ENCODE measurements at places on chromosomes 1 and 21.

DNA sequence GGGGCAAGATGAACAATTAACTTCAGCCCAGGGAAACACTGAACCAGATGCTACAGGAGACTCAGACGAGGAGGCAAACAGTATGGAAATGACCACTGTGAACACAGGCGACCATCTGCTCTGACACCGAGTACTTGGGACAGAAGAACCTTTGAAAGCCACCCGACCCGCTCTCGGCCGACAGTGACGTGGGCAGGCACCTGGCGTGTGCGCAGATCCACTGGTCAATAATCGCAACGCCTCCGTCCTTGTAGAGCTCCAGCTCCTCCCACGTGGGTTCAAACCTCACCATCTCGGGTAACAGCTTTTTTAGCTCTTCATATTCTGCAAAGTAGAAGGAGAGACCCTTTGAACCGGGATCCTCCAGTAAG lies 20.3 kb downstream of the POFUT2 start:
- no peak for DNase-seq

GRCh38 chr1:63703701-63704107 lies 70.1 kb upstream of the ROR1 start:
- no peak for DNase-seq

- no peak for DNase-seq
These were observed 21.8 kb downstream of the KIF1B start for GRCh38 chr1:10232163-10232562.

DNA sequence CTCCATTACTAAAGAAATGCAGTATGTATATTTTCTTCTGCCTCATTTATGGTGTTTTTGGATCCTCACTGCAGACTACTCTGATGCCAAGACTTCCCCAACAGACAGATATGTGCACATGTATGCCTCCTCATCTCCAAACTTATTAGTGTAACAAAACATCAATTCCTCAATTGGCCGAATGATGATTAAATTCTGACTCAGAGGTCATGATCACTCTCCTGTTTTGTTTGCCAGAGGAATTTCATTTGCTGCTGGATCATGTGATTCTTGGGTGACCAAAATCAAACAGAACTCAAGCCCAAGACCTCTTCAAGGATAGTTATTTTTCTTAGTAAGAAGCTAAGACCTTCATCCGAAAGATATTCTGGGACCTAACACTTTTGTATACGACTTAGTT lies 227.6 kb downstream of the LMO4 start:
- DNase-seq, result no peak

DNA sequence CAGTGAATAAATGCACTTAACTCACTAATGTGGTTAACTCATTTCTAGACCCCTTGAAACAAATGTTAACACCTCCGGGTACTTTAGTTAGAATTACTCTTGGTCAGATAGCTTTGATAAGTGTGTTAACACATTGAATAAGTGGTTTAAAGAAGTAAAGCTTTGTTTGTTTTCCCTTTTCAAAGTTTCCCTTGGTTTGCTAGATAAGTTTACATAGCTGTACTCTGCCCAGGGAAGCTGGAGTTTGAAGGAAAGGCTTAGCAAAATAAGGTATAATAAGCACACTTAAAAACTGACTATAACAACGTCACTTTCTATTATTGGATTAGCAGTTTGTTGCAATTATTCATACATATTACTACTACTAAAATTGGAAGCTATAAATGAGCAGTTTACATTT lies 1233.9 kb upstream of the ADGRL2 start:
- DNase-seq, result no peak

GRCh38 chr1:187413405-187414169 lies 584.8 kb downstream of the PLA2G4A start:
- no peak for DNase-seq

- peak; percentile 94 for DNase-seq
These were observed 20.7 kb upstream of the MAPKAPK2 start for GRCh38 chr1:206663832-206664652.

DNA sequence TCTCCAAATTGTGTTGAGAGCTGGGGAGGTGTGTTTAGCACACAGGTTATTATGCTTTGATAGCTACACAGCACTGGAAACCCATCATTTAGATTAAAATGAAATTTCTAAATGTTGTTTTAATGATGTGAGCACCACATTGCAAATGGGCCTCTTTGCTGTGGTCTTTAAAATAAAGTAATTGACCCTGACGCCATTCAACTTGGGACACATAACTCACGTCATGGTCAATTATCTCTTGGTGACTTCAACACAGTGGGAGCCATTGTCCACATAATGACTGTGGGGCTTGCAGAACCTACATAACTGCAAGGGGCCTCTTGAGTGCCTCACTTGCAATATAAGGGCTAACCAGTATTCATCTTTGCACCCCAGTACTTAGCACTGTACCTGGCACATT lies 280.4 kb downstream of the HLX start:
- no peak for DNase-seq

DNA sequence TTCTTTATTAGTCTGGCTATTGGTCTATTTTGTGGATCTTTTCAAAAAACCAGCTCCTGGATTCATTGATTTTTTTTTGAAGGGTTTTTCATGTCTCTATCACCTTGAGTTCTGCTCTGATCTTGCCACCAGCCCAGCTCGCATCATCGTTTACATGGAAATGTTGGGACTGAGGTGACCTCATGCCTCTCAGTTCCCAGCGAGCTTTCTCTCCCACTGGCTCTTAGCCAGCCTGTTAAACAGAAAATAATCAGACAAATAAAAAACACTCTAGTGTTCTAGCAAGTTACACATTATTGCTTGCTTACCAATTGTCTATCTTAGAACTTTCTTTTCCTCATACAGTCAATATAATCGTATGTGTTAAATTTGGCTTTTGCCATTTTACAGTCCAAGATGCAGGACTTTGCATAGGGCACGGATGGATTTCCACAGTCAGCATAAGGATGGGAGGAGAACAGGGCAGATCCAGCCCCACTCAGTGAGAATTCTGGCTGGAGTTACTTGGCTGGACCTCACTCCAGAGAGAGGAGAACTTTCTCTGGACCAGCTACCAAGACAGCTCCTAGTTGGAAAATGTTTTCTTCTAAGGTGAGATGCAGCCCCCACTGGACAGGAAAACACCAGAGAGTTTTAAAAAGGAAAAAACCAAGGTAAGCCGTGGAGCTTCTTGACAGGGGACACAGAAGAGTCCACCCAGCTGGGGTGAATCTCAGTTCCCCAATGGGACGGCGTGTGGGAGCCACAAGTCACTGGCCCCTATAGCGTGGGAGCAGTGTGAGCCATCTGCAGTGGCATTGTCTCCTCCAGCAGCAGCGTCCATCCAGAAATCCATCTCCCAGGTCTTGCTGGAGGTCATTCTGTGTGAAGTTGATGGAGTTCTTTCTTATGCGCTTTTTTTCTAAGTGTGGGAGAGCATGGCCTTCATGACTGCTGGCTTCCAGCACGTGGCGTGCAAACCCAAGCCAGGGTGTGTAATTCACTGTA lies 17.6 kb downstream of the PGBD2 start:
- DNase-seq, result no peak

DNA sequence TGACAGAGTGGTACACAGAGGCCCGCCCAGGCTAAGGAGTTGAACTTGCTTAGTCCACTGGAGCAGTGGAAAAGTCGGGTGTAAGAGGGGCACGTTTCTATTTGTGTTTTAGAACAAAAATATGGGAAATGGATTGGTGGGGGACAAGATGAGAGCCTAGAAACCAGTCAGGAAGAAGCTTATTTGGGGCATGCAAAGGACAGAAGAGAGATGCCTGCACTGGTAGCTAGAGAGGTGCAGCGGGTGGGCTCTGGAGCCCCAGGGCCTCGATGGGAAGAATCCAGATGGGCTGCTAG lies 1.2 kb upstream of the LIN9 start:
- DNase-seq, result no peak

DNA sequence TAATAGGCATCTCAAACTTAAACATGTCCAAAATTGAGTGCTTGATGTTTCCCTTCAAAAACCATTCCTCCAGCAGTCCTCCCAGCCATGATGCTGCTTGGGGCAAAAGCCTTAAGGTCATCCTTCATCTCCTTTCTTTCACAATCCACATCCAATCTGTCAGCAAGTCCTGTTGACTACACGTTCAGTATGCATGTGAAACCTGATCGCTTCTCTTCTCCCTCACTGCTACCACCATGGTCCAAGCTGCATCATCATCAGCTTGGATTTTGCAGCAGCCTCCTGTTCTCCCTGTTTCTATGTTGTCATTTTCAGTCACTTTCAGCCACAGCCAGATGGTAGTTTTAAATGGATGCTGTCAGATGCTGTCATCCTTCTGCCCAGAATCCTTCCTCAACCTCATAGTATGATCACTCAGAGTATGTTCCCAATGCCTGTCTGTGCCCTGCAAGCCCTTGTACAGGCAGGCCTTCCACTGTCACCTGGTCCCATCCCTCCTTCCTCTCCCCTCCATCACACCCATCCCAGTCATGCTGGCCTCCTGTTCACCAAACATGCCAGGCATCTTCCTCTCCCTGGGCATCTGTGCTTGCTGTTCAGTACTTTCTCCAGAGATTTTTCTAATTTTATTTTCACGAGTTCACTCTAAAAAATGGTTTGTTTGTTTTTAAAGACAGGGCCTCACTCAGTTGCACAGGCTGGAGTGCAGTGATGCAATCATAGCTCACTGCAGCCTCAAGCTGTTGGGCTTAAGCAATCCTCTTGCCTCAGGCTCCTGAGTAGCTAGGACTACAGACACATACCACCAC lies 66.0 kb downstream of the SYDE2 start:
- DNase-seq, result no peak

DNA sequence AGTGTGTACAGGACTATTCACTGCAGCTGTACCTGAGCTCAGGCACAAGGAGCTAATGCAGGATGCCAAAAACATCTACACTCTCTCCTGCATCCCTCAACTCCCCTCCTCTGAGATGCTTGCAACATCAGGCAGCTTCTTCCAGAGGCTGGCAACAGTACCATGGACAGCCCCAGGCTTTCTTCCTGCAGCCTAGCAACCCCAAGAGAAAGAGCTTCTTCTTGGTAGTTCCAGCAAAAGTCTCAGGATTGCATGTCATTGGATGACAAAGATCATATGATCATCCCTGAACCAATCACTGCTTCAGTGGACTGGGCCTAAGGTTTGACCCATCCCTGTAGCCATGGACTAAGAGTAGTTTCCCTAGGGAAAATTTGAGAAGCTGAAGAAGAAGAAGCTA lies 46.7 kb downstream of the CAMK2N1 start:
- no peak for DNase-seq

GRCh38 chr1:44290250-44291094 lies 64.6 kb downstream of the ERI3 start:
- no peak for DNase-seq

- DNase-seq, result no peak
These were observed 13.6 kb upstream of the LAMTOR5 start for GRCh38 chr1:110420874-110421793.

- no peak for DNase-seq
These were observed 21.5 kb downstream of the NPHP4 start for GRCh38 chr1:5970610-5971273.

DNA sequence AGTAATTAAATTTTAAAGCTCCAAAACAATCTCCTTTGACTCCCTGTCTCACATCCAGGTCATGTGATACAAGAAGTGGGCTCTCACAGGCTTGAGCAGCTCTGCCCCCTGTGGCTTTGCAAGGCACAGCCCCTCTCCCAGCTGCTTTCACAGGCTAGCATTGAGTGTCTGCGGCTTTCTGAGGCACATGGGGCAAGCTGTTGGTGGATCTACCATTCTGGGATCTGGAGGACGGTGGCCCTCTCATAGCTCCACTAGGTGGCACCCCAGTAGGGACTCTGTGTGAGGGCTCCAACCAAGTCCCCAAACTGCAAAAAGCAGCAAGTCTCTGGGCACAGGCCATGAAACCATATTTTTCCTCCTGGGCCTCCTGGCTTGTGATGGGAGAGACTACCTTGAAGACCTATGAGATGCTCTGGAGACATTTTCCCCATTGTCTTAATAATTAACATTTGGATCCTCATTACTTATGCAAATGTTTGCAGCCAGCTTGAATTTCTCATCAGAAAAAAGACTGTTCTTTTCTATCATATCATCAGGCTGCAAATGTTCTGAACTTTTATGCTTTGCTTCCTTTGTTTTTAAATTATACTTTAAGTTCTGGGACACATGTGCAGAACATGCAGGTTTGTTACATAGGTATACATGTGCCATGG lies 554.1 kb upstream of the OLFM3 start:
- DNase-seq, result no peak

GRCh38 chr1:234607109-234608024 lies 2.6 kb downstream of the IRF2BP2 start:
- no peak for DNase-seq

GRCh38 chr21:35142036-35142815 lies 93.1 kb upstream of the RUNX1 start:
- no peak for DNase-seq

GRCh38 chr1:72105201-72105600 lies 177.1 kb downstream of the NEGR1 start:
- DNase-seq, result no peak

- DNase-seq, result no peak
These were observed 57.6 kb downstream of the LMO4 start for GRCh38 chr1:87386217-87386790.

GRCh38 chr1:32255072-32256071 lies 4.3 kb downstream of the LCK start:
- no peak for DNase-seq

DNA sequence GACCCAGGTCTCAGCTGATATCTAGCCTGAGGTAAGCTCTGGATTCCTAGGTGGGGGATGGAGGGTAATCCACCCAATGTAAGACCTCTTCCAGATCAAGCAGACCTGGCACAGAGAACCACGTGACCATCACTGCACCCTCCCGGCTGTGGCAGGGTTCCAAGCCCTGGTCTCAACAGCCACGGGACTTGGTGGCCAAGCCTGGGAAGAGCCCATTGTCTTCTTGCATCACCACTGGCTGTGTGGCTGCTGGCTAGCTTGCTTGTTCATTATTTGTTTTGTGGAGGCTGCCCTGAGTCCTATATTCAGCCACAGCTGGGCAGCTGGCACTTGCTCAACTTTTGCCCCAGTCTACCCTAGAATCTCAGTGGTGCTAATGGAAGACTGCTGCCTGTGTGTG lies 24.1 kb upstream of the NFASC start:
- no peak for DNase-seq

- no peak for DNase-seq
These were observed 6.2 kb downstream of the C1orf198 start for GRCh38 chr1:230861970-230862595.

GRCh38 chr21:46035809-46036695 lies 54.5 kb downstream of the COL6A1 start:
- DNase-seq, result no peak

DNA sequence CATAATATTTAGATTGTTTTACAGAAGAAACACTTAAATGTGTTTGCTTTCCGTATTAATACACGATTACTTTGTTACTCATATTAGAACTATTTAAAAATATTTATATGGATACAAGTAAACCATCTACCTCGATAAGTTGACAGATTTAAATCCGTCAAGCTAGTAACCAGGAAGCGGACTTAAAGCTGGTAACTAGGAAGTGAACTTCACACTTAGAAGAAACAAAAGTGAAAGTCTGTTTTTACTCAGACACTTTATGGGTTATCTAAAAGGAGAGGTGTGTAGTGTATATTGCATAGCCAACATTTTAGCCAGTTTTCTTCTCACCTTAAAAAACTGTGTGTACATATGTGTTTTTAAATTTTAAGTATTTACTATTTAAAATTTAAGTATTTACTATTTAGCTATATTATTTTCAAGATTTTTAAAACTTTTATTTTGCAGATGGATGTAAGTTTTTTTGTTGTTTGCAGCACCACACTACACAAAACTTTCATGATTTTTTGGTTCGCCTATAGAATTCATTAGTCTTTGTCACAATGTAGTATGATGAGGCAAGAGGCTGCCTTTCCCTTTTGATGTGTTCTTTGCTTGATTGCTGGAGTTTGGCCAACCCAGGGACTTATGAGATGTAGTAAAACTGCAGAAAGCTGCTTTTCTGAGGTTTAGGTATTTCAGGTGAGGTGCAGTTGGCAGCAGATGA lies 2.7 kb downstream of the USP25 start:
- no peak for DNase-seq

- DNase-seq, result no peak
These were observed 66.0 kb upstream of the BACH1 start for GRCh38 chr21:29232530-29233255.
